Fibroblast of skin of right quadriceps (primary cell): ENCODE measurements at places on chromosomes 1 and 21.

DNA sequence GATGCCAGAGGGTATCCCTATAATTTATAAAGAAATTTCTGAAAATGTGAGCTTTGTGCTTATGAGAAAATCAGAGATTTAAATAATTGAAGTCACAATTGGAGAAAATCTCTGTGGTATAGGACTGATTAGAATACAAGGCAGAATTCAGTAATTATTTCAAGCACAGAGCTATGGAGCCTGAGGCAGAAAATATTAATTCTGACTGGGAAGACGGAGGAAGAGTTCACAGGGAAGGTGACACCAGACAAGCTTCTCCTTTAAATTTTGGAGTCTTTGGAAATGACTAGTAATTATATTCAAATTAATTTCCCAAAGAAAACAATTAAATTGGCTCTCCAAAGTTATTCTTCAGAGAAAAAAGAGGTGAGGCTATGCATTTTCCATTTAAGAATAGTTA lies 121.5 kb downstream of the CHRM3 start:
- DNase-seq, result no peak

GRCh38 chr1:4965346-4966075 lies 311.1 kb downstream of the AJAP1 start:
- DNase-seq, result no peak

- no peak for DNase-seq
Measured at GRCh38 chr1:175906370-175906769, 163.0 kb upstream of the TNR start.

- DNase-seq, result no peak
Measured at GRCh38 chr1:207752456-207752998, 673 bp downstream of the CD46 start.

DNA sequence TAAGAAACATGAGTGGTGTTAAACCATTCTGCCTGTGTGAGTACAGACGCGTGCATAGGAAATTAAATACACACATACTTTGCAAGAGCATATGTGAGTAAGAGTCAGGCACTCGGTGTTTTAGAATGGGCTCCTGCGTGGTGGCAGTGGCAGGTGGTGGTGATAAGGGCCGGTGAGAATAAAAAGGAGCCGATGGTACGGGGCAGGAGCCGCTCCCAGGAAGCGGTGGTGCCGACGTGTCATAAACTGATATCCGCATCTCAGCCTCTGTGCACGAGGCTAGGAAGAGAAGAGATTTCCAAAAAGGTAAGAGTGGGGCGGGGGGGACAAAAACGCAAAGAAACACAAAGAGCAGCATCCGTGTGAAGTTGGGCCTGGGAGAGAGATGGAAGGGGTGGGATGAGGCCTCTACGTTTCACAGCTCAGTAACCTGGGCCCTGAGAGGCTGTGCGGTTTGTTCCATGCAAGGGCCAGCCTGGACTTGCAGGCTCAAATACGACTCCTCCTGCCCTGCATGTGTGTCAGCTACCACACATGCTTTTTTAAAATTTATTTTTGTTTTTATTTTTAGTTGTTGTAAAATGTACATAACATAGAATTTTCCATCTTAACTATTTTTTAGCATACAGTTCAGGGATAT lies 127.7 kb upstream of the COL6A1 start:
- no peak for DNase-seq

DNA sequence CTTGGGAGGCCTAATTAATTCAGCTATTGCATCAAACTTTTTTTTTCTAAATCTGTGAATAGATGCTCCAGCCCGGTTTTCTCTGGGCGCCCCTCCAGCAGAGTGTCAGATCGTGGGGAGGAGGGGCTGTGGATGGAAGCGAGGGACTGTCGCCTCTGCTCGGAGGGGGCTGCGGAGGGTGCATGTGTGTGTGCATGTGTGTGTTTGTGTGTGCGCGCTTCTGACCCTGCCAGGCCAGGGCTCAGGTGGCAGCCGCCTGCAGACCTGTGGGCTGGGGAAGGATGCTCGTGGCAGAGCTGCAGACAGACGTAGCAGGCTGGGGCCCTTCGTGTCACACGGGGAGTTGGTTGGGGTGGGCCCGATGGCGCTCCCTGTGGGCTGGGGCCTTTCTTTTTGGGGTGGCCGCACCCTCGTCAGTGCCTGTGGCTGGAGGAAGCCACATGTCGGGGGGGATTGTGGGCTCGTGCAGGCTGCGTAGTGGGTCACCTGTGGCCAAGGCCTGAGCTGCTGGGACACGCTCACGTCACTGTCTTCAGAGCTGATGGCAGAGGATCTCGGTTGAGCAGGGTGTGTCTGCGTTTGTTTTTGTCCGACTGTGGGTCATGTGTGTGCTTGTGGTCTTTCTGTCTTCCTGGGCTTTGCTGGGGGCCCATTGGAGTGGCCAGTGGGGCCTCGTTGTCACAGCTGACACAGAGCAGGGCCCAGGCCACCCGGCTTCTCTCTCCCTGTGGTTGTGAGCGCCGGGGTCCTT lies 2.8 kb downstream of the SKI start:
- no peak for DNase-seq

GRCh38 chr1:93689521-93690223 lies 8.0 kb upstream of the BCAR3 start:
- no peak for DNase-seq

- no peak for DNase-seq
Measured at GRCh38 chr1:28273216-28273860, 14.0 kb downstream of the SESN2 start.

DNA sequence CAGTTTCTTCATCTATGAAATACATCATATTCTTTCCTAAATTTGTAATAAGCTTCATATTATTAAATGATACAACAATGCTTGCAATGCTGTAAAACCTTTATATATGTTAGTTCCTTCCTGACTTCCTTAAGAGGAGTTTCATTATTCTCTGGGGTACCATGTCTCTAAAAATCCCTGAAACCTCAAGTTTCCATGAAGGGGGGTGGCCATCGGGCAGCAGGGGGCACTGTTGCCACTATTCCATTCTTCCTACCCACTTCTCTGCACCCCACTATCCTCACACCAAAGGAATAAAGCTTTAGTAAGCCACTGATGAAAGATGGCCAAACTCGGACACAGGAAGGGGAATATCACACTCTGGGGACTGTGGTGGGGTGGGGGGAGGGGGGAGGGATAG lies 9.0 kb upstream of the DMRTB1 start:
- no peak for DNase-seq

GRCh38 chr1:199311478-199312262 lies 672.8 kb downstream of the PTPRC start:
- no peak for DNase-seq

GRCh38 chr1:202806845-202807450 lies 1.3 kb downstream of the KDM5B start:
- no peak for DNase-seq
